Activated T-cell treated with anti-CD3 and anti-CD28 coated beads for 48 hours (primary cell): ENCODE measurements at places on chromosomes 4 and X.

GRCh38 chr4:5399790-5400421 lies 308.5 kb downstream of the EVC2 start:
- no peak for DNase-seq

GRCh38 chr4:19438233-19438632 lies 813.5 kb upstream of the SLIT2 start:
- DNase-seq, result no peak

DNA sequence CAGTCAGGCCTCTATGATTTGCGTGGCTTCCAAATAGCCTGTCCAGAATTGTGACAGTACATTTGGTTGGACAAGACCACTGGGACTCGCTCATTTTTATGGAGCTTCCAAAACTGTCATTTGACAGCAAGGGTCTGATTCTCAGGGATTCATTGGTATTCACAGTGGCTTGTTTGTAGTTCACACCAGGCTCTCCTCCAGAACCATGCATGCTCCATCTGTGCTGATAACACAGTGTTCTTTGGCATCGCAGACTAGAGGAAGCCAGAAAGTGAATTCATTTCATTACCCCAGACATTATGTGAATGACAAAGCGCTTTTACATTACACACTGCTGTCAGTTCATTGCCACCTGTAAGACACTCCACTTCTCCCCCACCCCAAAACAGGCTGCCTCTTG lies 208.3 kb downstream of the ARHGAP10 start:
- DNase-seq, result no peak

DNA sequence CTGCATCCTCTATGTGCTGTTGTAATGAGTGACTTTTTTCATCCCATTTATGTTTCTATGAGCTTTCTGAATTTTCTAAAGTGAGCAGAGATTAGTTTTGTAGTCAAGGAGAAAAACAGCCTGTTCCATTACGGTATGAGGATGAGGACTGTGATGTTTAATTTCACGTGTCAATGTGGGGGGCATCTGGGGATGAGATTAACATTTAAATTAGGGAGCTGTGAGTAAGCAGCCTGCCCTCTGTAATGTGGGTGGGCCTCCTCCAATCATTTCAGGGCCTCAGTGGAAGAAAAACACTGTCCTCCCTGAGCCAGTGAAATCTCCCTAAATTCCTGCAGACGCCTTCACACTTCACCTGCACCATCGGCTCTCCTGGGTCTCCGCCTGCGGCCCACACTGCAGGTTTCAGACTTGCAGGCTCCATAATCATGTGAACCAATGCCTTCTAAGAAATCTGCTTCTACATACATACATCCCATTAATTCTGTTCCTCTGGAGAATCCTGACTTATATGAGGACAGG lies 121.7 kb downstream of the AFAP1 start:
- no peak for DNase-seq

- no peak for DNase-seq
These were observed 1333.9 kb upstream of the TENM3 start for GRCh38 chr4:180909279-180909678.

GRCh38 chr4:152935143-152935542 lies 980 bp upstream of the FHDC1 start:
- DNase-seq, result no peak

DNA sequence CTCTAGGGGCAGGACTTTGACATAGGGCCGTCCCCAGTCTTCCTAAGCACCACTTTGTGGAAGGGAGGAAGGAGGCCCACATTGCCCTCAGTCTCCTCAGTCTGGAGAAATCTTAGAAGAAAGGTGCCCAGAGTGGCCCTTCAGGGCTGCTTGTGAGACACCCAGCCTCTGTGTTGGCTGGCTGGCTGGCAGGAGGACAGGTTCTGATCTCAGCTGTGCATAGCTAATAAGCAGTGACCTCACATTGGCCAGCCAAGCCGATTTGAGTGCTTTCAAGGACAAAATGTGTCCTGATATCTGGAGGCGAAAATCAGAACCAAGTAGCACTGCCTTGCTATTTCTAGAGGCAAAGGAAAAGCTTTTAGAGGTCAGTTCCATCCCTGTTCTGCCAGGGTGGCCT lies 211.5 kb downstream of the BCOR start:
- no peak for DNase-seq

DNA sequence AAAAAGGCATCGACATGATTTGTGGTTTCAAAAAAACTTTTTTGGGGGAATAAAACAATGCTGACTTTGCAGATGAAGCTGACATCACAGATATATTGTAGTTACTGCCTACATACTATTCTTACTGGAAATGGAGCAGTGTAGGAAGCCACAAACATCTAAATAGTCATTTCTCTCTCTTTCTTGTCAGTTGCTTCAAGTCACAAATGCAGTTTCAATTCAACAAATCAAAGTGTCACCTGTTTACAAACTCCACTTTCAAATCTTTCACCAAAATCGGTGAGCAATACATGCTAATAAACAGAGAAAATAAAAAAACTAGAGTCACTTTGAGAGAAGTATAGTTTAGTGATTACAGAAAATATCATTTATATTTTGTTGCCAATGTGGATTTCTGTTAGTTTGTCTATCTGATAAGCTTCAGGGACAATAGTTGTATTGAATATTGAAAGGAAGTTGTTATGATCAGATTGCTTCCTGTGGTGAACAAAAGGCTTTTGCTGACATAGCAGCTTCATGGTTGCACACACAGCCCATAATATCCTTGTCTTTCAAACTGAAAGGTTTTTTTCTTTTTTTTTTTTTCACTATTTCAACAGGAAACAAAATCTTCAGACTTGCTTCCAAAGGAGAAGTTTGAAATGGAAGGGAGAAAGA lies 49.7 kb upstream of the PTPN13 start:
- DNase-seq, result no peak

DNA sequence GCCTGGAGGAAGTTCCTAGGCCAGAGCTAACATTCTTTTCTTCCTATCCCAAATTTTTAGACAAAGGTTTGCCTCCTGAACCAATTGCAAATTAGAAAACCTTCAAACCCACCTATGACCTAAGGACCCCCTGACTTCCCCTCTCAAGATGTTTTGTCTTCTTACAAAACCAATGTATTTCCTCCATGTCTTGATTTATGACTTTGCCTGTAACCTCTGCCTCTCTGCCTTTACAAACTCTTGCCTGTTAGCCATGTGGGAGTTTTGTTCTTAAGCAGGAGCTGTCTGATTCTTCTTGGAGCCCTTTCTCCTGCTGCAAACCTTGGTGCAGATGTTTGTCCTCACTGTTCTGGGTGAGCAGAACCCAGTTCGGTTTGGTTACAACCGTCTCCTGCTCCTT lies 222.3 kb upstream of the BOD1L1 start:
- DNase-seq, result no peak

DNA sequence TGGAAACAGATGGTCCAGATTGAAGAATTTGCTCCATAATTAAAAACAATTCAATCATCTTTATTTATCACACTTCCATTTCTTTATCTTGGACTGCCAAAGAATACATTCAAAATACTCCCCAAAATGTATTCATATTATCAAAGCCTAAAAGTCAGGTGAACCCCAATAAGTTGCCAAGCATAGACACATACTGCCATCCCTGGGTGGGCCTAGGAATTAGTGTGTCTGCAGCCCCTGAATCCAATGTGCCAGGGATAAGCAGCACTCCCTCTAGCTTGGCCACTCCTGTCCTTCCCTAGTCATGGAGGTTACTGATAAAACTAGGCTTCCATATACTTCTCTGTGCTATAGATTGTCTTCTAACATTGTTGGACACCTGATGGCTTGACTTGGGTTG lies 199.9 kb downstream of the TENM3 start:
- DNase-seq, result no peak

GRCh38 chr4:156496797-156497196 lies 474.8 kb downstream of the PDGFC start:
- DNase-seq, result no peak

DNA sequence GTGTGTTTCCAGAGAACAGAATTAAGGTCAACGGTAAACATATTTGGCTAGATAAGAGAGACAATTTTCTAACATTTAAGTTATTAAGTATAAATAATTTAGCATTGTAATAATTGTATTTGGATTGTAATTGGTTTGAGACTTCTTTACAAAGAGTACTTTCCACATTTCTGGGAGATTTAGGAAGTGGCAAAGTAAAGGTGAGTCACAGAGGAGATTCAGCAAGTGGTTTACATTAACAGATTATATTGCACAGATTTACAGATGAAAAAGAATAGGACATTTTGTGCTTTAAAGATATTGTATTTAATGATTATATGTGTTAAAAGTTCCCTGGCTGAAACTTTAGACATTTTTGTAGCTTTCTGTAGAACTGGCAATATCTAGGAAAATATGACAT lies 584.4 kb upstream of the AADAT start:
- DNase-seq, result no peak

DNA sequence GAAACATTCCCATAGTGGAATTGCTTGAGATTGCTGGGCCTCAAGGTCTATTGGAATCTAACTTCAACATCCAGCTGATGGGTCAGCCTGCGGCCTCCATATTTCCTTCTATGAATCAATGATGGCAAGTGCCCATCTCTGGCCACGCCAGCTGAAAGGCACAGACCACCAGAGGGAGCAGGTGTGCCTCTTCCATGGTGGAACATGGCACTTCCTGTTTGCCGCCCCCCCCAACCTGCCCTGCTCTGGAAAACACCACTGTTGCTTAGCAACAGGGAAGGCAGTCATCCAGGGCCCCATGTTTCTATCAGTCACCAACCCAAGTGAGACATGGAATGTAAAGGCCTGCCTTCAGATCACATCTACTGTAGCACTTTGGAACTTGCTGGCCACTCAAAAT lies 11.6 kb downstream of the PAGE4 start:
- DNase-seq, result peak; percentile 37

DNA sequence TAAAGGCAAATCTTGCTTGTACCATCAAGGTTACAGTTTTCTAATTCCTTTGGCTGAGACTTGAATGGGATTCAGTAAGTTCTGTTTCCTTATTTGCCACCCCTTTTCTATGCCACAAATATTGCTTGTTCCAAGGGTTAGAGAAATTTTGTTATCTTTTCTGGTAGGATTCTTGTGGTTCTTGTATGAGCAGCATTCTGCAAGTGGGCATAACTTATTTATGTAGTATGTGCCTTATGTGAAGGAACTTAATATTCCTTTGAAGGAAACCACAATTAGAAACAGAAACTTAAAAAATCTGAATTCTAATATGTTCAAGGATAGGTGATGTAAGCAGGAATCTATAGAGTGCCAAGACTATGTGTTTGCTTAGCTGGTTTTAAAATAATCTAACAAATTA lies 53.1 kb upstream of the TSPAN5 start:
- DNase-seq, result no peak

DNA sequence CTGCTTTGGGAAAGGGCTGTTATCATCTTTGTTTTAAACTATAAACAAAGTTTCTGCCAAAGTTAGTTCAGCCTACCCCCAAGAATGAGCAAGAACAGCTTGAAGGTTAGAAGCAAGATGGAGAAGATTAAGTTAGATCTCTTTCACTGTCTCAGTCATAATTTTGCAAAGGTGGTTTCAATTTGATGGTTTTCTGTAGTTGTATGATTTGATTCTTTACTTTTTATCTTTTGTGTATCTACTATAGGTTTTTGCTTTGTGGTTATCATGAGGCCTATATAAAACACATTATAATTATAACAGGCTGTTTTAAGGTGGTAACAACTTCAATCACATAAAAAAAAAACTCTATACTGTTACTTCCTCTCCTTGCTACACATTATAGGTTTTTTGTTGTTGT lies 35.4 kb upstream of the ALG13 start:
- no peak for DNase-seq

- no peak for DNase-seq
These were observed 80.0 kb downstream of the IL21 start for GRCh38 chr4:122540838-122541237.

DNA sequence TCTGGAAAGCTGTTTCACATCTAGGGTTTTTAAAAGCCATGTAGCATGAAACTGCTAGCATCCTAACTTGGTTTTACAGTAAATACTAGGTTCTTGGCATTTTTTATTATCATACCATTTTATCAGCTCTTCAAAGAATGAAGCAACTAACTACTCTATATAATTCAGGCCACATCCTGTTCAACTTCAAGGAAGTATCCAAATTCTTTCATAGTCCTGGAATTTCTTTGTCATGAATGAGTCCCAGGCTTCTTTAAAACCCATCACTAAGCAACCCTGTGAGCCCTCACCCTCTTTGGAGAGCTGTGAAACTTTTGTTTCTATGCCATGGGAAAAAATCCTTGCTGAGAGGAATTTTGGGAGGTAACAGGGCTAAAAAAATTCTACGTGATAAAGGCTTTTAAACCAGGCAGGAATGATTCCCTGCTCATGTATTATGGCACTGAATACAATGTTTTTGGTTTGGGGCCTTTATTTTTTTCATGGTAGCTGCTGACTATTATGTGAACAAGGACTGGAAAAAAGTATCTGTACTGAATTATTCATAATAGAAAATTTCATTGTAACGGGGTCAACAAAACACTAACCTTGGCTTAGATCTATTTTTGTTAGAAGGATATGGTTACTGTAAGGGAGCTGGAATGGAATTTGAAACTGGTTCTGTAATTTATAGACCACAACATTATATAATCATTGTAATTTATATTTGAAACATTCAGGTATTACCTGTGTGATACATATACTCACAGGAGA lies 164.9 kb downstream of the DCTD start:
- DNase-seq, result no peak

DNA sequence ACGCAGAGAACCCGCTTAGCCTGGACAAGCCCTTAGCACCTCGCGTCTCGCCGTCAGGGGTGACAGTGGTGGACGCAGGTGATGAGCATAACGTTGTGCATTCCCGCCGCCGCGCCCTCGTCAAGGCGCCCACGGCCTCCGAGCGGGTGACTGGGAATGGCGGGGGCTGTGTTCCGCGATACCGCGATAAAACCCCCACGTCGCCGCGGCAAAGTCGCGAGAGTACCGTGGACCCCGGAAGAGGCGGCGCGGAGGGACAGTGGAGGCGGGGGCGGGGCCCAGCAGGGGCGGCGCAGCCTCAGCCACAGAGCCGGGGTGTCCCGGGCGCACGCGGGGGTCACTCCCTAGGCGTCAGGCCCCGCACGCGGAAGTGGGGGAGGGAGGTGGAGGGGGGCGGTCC lies 53.8 kb downstream of the ZFYVE28 start:
- peak; percentile 60 for DNase-seq

DNA sequence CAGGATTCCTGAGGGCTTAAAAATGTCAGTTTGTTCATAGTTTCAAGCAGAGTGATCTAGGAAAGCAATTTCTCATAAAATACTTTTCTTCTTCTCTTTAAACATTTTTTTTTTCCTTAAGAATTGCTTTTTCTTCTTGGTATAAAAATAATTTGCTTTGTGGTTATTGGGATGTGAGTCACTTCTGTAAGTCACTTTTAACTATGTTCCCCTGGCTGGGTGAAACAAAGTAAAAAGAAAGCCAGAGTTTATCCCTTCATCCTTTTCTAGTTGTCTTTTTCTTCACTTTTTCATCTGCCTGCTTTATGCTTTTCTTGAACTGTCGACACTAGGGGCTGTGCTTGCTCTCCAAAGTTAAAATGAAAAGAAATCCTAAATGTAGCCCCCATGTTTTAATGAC lies 33.5 kb downstream of the ARSJ start:
- no peak for DNase-seq

- no peak for DNase-seq
These were observed 280.7 kb upstream of the GK2 start for GRCh38 chr4:79688691-79689090.

- no peak for DNase-seq
These were observed 9.5 kb downstream of the CSTF2 start for GRCh38 chrX:100829730-100830129.

- DNase-seq, result no peak
These were observed 7.3 kb upstream of the SEC24D start for GRCh38 chr4:118843237-118843636.
